Left lung (tissue), 14 donors: ENCODE measurements at places on chromosomes 3 and 15.

DNA sequence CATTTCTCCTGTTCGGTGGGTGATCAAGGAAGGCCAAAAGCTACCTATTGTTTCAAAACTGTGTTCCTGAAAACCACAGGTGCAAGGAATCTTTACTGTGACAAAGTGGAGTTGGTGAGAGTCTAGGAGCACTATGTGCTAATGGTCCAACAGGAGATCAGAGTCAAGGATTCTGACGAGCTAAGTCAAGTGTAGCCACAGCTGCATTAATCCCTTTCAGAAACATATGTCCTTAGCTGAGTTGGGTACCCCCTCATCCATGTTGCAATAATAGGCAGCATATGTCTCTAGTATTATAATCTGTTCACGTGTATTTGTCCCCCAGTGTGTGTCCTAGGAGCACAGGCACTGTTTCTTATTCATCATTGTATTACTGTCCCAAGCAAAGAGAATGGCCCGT, 1.7 kb downstream of the VPS39 start:
- DNase-seq, result no peak

DNA sequence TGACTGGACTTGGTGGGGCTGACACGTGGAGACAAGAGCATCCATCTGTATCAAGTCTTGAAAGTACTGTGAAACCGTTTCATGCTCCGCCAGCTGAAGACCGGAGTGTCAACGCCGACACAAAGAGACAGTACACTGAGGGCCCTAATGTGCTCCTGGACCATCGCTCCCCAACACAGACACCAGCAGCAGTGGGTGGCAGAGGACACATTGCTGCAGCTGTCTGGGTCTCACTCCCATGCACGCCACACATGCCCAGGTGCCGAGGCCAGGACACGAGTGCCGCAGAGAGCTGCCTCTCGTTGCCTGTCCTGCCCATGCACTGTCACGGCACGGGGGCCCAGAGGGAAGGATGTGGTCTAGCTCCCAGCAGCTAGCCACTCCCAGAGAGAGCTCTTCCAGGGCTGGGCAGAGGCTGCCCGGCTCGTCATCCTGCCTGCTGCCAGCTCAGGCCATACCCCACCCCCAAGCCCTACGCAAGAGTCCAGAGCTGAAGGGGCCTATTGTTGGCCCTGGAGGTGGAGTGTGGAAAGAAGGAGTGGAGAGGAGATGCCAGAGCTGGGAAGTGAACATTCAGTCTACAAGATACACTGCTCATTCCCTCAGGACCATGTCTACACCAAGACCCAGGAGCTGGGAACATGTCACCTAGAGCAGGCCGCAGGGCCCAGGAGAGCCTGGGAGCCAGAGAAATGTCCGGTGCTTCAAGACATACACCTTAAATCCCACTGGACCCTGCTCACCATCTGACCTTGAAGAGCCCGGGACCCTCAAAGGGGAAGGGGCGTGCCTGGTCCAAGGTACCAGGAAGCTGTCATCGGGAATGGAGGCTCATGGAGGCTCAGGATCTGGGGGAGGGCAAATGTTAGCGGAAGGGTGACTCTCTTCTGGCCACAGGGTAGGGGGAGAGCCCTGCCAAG, 7.7 kb downstream of the TNK2 start:
- peak; percentile 74 for DNase-seq

- peak; percentile 64 for DNase-seq
Observed at GRCh38 chr3:23685541-23686258, 120.1 kb upstream of the UBE2E1 start.

DNA sequence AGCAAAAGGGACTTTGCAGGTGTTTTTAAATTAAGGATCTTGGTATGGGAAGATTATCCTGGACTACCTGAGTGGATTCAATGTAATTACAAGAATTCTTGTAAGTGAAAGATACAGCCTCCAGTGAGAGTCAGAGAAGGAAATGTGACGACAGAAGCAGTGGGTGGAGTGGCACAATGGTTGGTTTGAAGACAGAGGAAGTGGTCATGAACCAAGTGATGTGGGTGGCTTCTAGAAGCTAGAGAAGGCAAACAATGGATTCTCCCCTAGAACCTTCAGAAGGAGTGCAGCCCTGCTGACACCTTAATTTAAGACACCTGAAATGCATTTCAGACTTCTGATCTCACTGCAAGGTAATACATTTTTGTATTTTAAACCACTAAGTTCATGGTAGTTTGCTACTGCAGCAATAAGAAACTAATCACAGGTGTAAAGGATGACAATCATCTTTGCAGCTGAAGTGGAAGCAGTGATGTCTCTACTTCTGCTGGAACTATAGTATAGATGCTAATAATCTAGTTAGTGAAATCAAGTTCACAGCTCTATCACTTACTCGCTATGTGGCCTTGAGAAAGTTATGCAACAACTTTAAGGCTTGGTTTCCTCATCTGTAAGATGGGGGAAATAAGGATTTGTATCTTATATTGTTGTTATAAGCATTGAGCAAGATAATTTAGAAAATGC, 403.4 kb upstream of the SUCLG2 start:
- DNase-seq, result no peak

DNA sequence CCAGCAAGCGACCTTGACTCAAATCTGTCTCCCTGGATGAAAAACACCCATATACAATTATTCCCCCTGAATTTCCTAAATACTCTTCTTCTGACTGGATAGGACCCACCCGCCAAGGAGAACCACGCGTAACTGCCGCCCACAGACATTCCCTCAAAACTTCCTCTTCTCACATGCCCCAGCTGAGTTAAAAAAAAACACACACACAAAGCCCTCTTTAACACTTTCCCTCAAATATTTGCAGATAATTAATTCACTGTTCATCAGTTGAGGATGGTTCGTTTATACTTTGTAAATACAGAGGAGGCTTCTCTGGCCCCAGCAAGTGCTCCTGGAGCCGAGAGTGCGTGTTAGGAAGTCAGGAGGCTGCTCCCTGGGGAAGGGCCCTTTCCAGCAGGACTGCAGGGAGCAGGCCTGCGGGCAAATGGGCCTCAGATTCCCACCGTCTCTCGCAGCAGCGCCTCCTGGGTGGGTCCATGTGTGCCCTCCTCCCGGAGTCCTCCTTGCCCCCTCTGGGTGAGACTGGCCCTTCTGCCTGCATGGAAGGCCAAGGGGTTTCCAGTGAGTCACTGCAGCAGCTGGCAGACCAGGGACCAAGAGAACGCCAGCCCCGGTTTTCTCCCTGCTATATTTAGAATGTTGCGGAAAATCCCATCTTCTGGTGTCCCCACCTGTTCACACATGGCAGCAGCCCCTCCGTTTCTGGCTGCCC, 46.8 kb downstream of the MGLL start:
- no peak for DNase-seq

DNA sequence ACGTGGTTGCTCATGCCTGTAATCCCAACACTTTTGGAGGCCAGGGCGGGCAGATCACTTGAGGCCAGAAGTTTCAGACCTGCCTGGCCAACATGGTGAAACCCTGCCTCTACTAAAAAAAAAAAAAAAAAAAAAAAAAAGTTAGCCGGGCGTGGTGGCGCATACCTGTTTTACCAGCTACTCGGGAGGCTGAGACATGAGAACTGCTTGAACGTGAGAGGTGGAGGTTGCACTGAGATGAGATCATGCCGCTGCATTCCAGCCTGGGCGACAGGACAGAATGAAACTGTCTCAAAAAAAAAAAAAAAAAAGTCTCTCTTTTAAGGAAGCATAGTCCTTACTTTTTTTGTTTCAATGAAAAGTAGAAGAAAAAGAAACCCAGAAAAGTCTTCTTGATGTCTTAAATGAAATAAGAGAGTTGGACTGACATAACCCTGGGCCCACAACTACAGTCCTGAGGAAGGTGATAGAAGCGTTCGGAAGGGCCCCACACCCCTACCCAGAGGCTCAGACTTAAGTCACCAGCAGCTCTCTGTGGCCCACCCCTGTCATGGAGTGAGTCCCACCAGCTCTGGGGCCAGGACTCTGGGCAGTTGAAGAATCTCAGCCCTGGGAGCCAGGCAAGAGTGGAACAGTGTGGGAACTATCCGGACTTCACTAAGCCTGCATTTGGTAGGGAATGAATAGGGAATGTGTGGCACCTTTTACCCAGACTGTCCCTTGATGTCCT, 2.6 kb downstream of the NME9 start:
- DNase-seq, result no peak

DNA sequence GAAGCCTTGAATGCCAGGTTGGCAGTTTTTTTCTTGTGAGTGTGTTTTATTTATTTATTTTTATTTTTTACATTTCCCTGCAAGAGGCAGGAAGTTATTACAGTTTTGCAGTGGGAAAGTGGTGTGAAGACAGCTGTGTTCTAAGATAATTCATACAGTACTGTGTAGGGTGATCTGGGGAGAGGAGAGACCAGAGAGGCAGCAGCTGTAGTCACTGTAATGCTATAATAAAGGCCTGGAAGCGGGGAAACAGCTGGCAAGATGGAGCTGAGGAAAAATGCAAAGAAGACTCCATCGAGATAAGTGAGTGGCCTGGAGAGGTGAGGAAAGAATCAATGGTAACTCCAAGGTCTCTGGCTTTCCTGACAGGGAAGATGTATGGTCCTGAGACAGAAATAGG, 23.1 kb downstream of the CNTN3 start:
- DNase-seq, result peak; percentile 51

- DNase-seq, result no peak
Observed at GRCh38 chr3:101512396-101512645, 691 bp downstream of the SENP7 start.

DNA sequence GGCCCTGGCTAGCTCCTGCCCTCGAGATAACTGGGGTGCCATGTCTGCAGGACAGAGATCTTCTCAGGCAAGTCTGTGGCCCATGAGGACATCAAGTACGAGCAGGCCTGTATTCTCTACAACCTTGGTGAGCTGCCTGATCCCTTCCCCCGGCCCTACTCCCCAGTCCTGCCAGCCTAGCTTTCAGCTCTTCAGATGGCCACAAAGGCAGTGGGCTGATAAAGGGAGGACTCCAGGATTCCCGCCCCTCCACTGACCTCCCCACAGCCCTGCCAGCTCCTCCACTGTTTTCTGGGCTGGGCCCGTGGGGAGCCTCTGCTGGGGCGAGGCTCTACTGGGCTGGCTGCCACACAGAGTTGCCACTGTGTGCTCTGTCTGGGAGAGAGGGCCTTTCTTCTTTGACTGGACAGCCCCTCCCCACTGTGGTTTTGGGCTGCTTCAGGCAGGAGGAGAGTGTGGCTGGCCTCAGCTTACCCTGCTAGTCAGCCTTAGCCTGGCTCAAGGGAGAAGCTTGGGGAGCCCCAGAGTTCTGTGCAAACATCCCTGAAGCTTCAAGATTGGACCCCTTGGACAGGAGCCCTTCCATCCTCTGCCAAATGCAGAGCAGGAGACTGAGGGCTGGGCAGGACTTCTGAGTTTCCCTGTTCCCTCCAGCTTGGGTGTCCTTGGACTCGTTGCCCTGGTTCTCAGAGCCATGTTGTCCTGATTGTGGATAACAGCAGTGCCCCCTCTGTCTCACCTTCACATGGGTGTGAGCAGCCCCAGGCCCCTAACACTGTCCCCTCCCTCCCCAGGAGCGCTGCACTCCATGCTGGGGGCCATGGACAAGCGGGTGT, 24.4 kb downstream of the PTPN23 start:
- DNase-seq, result no peak

GRCh38 chr3:61030469-61031035, 220.7 kb downstream of the FHIT start:
- no peak for DNase-seq

DNA sequence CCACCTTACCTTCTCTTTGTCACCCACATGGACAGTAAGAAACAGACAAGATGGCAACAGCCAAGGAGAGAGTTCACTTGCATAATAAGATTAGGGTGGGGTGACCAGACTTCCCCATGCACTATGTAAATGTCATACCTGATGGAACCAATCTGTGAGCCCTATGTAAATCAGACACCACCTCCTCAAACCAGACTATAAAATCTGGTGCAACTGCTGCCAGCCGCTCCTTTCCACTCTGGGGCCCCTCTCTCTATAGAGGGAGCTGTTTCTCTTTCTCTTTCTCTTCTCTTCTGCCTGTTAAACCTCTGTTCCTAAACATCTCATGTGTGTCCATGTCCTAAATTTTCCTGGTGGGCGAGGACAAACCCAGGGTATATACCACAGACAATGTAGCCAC, 405.5 kb upstream of the CNTN4 start:
- DNase-seq, result no peak

DNA sequence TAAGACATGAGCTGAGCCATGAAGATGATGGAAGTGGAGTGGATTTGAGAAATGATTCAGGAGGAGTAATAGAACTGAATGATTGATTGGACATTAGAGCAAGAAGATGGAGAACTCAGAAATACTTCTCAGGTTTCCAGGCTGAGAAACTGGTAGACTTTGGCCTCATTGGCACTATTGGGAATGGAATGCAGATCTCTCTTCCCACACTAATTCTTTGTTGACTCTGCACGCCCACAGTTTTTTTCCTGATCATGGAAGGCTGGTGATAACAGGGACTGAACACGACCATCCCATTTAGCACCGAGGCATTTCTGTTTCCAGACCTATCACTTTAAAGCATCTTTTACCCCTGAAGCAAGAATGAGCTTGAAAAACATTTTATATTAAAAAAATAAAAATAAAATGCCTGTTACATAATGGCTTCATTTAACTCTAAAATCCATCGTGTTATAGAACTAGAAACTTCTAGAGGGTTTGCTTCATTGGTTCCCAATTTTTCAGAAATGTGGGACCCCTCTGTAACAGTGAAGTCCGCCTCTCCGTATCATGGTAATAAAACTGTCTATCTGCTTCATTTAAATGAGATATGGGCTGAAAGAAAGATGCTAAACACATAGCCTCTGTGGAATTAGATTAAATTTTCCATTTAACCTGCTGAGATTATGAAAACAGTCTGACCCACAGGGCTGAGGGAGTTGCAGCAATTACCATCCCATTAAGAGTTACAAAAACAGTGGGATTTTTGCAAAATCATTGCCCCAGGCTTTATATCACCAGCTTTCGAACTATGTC, 562.0 kb upstream of the CFAP20DC start:
- DNase-seq, result no peak

DNA sequence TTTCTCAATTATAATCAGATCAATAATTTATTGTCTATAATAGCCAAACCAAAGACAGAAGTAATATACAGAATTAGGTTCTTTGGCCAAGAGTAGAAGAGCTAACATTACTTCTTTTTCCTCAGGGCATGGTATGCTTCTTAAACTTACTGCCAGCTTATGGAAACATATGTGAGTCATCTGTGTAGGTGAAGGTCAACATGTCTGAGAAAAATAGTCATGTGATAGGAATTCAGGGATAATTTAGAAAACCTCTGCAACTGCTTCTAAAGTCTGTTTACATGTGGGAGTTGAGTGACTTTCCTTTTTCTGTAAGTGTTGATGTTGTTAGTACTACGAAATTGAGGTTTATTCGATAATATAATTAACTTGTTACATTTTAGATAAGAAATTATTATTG, 19.2 kb upstream of the MAP6D1 start:
- no peak for DNase-seq

GRCh38 chr15:58785355-58785754, 14.3 kb downstream of the MINDY2 start:
- DNase-seq, result peak; percentile 16

GRCh38 chr15:31268911-31269784, 57.5 kb upstream of the KLF13 start:
- peak; percentile 22 for DNase-seq

GRCh38 chr3:71402911-71403310, 180.6 kb downstream of the FOXP1 start:
- DNase-seq, result no peak

GRCh38 chr15:40103864-40104271, 4.8 kb downstream of the BMF start:
- no peak for DNase-seq

GRCh38 chr3:99315896-99316295, 322.5 kb upstream of the COL8A1 start:
- no peak for DNase-seq
